ENCODE measurements at places on chromosomes 16 and 17. TPM values are rescaled to one million over a fixed set of nuclear protein-coding genes. Genes with fewer than 3 reads are reported as not detected.

NUP88 gene
- 93.1 TPM for polyA plus RNA-seq

C1QTNF8 gene
- polyA plus RNA-seq: not detected

DNA sequence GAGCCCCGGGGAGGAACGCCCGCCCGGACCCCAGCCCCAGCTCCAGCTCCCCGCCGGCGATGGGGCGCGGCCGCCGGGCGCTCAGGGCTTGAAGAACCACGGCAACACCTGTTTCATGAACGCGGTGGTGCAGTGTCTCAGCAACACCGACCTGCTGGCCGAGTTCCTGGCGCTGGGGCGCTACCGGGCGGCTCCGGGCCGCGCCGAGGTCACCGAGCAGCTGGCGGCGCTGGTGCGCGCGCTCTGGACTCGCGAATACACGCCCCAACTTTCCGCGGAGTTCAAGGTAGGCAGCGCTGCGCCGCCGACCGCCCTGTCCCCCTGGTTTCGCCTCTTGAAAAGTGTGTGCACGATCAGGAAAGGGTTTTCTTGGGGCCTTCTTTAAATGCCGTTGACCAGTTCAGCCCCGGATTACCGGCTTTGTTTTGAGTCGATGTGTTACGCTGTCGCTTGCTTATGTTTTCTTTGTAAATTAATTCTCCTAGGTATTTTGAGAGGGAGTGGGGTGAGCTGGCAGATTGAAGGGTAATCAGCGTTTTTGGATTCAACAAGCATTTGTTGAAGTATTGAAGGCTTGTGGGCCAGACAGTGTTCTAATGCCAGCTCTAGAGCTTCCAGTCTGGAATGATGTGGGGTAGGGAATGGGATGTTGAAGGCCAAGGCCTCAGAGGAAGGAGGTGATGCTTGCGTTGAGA lies 681 bp downstream of the USP43 start:
- DNase-seq: peak; percentile 22

PDILT gene
- not detected for polyA plus RNA-seq

SCN4A gene
- not detected for polyA plus RNA-seq

SLX1B gene
- polyA plus RNA-seq: 22.7 TPM

- DNase-seq: no peak
These were observed 18.9 kb upstream of the WDR45B start for GRCh38 chr17:82666931-82667667.

GRCh38 chr16:56632848-56633365 lies 448 bp downstream of the MT1M start:
- no peak for DNase-seq

DNA sequence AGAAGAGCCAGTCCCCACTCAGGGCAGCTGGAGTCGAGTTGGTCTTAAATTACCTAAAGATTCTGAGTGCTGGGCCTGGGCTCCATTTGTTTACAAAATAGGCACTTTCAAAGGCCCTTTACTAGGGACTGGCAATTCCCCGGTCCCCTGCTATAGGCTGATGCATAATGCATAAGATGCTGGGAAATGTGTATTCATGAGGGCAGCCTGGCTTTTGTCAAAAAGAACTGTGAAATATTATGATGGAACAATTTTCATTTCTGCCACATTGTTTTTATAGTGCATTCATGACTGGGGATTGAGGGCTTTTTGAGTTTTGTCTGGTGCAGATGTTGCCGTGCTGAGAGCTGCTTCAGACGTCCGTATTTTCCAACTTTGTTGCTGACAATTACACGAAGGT lies 617.0 kb upstream of the CDH5 start:
- no peak for DNase-seq

DNA sequence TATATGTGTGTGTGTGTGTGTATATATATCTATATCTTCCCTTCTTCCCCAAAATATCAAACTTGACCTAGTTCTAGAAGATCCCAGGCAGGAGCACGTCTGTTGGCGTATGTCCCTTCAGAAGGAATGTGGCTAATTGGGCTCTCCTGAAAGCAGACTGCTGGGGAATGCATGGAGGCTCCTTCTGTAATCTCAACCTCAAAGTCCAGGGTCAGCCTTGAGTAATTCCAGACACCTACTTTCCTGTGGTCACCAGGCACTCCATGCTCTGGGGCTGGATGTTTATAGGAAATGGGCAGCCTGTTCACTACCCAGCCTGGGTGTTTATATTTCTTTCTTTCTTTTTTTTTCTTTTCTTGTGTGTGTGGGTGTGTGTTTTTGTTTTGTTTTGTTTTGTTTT lies 13.4 kb downstream of the BCO1 start:
- DNase-seq: no peak

DNA sequence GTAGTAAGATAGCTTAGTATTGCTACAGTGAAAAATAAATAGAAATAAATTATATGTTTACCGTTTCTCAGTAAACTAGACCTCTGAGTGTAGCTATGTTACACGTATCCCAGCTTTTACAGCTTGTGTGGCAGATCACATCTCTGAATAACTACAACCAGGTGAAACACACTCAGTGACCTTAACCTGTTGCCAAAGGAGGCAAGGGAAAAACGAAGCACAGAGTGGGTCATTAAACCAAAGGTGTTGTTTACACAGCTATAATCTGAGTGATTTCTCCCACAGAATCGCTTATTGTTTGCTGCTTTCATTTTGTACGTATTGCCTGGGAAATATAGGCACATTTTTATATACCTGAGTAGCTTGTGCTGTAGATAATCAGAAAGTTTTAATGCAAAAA lies 688.2 kb upstream of the KIF2B start:
- no peak for DNase-seq

DNA sequence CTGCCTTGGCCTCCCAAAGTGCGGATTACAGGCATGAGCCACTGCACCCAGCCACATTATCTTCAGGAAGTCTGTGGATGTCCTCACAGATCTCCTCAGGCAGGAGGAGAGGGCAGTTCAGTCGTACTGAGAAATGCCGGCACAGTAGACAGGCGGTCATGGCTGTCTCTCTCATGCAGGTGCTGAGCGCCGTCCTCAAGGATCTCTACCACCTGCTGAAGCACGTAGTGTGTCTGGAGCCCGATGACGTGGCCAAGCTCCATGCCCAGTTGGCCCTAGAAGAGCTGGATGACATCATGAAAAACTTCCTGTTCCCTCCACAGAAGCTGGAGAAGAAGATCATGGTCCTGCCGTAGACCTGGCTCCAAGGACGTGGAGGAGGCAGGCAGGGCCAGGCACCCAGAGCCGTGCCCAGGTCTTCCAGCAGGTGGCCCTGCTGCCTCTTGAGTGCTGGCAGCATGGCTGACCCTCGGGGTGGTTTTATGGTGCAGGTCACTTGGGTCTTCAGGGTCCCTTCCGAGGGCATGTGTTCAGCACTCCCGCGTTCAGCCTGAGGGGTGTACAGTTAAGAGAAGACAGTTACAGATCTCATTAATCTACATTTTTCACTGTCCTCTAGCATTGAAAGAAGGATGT lies 22.0 kb upstream of the HAS3 start:
- no peak for DNase-seq

GRAP gene
- polyA plus RNA-seq: 19.0 TPM

GRCh38 chr17:55318715-55319487 lies 54.1 kb downstream of the HLF start:
- DNase-seq: no peak

PLD6 gene
- polyA plus RNA-seq: 1.4 TPM

GRCh38 chr17:15452746-15453145 lies 14.7 kb downstream of the CDRT4 start:
- DNase-seq: no peak

RAP1GAP2 gene
- 2.5 TPM for polyA plus RNA-seq

INCA1 gene
- not detected for polyA plus RNA-seq

DNA sequence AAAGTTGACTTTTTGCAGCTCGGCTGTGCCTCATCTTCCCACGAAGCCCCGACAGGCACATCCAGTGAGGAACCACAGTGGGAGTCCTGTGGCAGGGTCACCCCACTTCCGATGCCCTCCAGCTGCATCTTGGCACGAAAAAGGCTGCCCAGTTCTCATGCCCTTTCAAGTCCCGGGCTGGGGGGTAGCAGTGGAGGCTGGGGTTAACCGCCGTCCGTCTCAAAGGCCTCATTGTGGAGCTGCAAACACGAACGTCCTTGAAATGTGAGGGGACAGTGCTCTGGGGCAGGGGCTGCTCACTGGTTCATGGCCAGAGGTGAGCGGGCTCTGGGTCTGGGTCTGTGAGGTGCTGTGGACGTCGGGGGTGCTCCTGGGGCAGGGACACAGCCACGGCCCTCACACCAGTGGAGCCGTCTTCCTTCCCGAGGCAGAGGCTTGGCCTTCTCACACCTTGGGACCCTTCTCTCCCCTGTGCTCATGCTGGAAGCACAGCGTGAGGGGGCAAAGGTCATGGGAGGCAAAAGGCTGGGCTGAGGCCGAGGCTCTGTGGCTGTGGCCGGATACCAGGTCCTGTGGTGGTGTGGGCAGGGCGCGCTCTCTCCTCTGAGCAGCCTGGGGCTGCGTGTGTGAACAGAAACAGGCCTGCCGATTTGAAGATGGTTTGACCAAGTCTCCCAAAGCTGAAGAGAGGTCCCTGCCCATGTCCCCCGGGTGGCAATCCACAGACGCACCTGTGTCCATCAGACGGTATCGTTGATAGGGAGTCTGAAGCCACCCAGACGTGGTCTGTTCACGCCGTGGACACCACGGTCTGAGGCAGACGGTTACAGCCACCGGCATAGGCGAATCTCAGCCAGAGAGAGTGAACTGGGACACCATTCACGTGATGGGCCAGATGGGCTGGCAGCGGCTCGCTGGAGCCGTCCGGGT lies 3.1 kb upstream of the MC1R start:
- no peak for DNase-seq

GRCh38 chr17:47213540-47213939 lies 4.4 kb downstream of the MYL4 start:
- DNase-seq: no peak

DNA sequence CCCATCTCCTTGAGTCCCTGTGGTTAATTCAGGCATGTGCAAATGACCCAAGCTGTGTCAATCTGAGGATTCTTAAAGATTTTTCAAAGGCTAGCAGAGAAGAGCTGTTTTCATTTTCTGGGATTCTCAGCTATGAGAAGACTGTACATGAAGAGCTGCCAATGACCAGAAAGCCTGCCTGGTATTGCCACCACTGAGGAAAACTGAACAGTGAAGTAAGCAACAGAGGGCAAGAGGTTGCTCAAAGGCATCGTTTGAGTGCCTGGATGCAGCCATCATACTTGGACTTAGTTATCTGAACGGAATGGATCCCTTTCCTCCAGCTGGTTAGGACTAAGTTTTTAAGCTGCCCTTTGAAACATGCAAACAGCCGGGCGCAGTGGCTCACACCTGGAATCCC lies 38.4 kb downstream of the FAM20A start:
- no peak for DNase-seq

C16orf87 gene
- polyA plus RNA-seq: 8.0 TPM

LRRC75A gene
- 1.3 TPM for polyA plus RNA-seq

DNA sequence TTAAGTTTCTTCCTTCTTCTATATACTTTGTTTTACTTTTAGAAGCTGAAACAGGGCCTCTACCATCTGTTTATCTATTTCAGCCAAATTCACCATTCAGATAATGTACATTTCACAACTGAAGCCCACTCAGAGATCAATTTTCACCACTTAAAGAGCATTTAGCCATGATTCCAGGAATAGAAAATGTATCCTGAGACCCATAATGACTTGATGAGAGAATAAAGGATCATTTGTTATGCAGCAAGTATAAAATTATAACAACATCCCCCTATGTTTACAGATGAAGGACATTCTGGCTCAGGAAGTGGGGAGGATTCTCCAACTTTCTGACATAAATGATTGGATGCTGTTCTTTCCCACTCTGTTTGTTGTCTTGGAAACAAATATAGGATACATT lies 962.1 kb upstream of the EEF2KMT start:
- no peak for DNase-seq

GRCh38 chr17:59498530-59499307 lies 66.7 kb upstream of the DHX40 start:
- no peak for DNase-seq

DNA sequence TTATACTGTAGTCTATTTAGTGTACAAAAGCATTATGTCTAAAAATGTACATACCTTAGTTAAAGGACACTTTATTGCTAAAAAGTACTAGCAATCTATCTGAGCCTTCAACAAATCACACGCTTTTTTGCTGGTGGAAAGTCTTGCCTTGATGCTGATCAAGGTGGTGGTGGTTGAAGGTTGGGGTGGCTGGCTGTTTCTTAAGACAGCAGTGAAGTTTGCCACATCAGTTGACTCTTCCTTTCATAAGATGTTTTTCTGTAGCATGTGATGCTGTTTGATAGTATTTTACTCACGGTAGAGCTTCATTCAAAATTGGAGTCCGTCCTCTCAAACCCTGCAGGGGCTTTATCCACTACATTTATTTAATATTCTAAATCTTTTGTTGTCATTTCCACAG lies 8.6 kb downstream of the ADGRG5 start:
- no peak for DNase-seq

SMURF2 gene
- 8.5 TPM for polyA plus RNA-seq

PYDC1 gene
- polyA plus RNA-seq: not detected

DNA sequence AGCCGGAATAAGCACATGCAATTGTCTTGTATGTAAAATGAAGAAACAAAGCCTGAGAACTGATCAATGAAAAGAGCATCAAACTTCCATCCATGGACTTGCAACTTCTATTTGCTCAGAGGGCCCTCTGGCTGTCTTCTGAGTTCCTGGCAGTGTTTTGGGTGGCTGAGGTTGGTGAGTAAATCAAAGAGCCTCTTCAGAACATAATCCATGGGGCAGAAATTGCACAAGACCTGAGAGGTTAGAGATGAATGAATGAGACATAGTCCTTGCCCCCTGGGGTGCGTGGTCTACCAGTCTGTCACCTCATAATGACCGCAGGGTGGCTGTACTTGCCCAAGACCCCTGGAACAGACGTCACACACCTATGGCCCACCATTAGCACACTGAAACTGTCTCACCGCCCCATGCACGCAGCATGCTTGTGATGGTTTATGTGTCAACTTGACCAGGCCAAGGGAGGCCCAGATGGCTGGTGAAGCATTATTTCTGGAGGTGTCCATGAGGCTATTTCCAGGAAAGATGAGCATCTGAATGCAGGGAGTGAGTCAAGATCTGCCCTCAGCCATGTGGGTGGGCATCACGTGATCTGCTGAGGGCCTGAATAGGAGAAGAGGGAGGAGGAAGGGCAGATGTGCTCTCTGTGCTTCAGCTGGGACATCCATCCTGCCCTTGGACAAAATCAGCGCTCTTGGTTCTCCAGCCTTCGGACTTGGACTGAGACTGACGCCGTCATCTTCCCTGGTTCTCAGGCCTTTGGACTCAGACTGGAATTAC lies 8.3 kb downstream of the PIK3R6 start:
- DNase-seq: no peak
